Motor neuron (in vitro differentiated cells): ENCODE measurements at places on chromosomes 16 and 17. TPM values are rescaled to one million over a fixed set of nuclear protein-coding genes. Genes with fewer than 3 reads are reported as not detected.

DNA sequence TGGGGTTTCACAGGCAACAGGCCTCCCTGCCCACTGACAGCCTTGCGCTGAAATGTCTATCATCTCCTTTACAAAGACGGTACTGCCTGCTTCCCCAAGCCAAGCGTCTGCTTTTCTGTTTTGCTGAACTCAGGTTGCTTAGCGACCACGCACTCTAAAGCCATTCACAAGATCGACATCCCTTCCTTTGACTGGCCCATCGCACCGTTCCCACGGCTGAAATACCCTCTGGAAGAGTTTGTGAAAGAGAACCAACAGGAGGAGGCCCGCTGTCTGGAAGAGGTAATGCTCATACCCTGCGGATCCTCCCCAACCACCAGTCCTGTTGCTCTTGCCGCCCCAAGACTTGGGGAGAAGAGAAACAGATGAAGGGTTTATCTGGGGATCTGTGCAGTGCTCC is 28.7 kb downstream of the TMEM186 start:
- peak; percentile 91 for ATAC-seq

NTN1 gene
- 16.4 and 18.0 TPM in 2 replicates for total RNA-seq

DNA sequence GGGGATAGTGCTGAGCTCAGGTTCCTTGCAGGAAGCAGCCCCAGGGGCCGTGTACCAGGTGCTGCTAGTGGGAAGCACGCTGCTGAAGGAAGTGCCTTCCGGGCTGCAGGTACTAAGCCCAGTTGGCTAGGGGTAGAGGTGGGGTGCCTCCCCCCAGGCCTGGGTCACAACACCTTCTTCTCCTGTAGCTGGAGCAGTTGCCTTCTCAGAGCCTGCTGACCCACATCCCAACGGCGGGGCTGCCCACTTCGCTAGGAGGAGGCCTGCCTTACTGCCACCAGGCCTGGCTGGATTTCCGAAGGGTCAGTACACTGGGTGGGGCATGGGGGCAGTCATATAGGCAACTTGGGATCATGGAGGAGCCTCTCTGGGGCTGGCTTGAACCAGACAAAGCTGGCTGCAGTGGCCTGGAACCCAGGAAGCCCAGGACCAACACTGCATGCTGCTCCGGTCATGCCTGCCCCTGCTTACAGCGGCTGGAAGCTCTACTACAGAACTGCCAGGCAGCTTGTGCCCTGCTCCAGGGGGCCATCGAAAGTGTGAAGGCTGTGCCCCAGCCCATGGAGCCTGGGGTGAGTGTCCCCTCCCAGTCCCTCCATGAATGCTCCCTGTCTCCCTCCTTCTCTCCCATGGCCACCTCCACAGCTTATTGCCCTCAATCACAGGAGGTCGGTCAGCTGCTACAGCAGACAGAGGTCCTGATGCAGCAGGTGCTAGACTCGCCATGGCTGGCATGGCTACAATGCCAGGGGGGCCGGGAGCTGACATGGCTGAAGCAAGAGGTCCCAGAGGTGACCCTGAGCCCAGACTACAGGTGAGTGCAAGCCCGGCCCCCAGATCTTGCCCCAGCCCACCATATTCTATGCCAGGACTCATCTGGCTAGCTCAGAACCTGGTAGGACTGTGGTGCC is 2.5 kb downstream of the PLEKHG4 start:
- no peak for ATAC-seq

DNA sequence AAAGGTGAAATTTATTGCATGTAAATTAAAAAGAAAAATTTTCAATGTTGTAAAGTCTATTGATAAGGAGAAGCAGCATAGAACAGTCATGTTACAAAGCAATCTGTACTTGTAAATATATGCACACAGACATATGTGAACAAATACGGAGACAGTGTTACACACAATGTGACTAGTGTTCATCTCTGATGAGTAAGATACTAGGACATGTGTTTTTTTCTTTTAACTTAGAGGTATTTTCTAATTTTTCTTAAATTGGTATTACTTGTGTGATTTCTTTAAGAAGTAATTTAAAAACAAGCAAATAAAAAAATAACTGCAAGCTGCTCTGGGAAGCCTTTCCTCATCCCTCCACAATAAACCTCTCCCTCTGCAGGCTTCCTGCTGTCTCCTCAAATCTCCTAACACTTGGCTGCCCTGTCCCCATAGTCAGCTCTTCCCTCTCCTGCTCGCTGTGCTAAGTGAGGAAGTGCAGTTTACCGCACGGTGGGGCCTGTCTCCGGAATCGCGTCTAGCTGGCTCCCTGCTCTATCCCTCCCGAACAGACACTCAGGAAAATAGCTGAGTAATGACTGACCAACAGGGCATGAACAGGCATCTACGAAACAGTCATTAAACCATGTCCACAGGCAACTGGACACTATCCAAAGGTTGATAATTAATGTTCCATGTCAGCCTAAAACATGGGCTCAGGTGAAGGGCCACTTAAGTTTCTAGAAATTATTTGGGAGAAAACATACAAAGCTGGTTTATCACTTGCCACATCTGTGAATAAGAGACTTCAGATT is 35.9 kb downstream of the CMTM4 start:
- peak; percentile 95 for ATAC-seq

DNA sequence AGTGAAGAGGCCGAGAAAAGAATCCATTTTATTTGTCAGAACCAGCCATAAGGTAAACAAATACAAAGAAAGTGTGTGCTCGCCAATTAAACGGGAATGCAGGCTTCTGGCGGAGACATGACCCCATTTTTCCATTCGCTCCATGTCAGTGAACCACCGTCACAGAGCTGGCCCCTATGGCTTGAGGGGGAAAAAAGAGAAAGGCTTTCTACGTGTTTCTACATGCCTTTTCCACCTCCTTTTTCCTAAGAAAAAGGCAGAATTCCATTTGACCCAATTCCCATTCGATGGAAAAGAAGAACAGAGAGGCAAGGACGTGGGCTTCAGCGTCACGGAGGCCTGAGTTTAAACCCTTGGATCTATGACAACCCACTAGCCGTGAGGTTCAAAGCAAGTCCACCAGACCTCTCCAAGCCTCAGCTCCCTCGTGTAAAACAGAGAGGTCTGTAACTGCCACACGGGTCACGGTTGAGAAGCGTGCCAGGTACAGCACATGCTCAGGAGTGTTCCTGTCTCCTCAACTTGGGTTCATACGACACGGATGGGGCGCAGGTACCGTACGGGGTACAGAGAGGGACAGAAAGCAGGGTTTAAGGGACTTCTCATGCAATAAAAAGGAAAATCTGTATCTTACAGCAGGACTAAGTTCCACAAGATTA is 91.9 kb downstream of the NXN start:
- no peak for ATAC-seq

KRT33B gene
- total RNA-seq, result 0.21 TPM in 1 of 2 replicates, not detected in the other

DNA sequence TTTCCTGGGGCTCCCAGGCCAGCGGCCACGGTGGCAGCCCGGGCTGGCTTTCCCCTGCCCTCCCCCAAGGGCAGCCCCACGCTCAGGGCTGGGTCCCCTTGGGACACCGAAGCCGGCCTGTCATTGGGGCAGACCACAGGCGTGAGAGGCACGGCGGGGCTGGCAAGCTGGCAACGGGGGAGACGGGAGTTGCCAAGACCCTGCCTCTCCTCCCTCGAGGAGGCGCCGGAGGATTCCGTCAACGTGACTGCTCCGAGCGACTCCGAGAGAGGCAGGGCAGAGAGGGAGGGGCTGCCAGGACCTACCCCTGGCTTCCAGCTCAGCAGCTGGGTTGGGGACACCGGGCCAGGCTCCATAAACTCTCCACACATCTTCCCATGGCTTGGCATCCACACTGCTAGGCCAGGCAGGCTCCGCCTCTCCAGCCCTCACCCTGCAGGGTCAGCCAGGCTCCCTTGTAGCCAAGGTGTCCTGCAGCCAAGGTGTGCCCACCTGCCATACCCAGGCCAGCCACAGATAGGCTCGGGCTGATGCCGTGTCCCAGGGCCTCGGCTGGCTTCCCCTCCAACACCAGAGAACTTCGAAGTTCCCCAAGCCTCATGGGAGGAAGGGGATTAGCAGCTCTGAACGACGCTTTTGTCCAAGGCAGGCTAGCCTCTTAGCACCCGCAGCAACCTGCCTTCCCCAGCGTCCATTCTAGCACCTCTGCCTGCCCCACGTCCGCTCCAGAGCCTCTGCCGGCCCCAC is 25.5 kb downstream of the TIMM22 start:
- ATAC-seq, result no peak

GRCh38 chr16:78309763-78310162 is 210.3 kb downstream of the WWOX start:
- no peak for ATAC-seq

PNMT gene
- not detected in 2 replicates for total RNA-seq

DNA sequence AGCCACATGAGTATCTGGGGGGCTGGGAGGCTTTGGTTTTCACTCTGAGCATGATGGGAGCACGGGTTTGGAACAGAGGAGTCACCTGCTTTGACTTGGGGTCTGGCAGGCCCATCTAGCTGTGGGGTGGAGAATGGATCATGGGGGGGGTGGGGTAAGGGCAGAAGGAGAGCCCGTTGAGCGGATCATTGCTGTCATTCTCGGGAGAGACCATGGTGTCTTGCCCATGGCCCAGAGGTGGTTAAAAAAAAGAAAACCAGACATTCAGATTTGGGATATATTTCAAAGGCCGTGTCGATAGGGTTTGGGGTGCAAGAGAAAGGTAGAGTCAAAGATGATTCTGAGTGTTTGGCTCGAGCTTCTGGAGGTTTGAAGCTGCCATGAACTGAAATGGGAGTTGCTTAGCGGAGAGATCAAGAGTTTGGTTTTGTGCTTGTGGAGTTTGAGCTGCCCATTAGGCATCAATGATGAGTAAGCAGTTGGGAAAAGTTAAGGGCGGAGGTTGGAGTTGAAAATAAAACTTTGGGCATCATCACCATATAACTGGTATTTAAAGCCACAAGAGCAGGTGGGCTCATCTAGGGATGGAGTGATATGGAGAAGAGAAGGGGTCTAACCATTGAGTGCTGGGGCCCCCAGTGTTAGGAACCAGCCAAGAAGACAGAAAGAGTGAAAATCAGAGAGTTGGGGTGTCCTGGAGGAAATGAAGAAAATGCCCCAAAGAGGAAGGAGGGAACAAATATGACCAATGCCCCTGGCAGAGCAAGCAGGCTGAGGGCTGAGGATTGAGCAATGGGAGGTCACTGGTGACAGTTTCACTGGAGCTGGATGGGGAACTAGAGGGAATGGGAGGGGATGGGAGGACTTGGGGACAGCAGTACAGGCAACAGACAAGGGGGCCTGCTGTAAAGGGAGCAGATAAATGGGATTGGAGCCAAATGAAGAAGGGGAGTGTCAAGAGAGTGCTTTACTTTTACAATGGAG is 1.9 kb downstream of the NOD2 start:
- no peak for ATAC-seq

DNA sequence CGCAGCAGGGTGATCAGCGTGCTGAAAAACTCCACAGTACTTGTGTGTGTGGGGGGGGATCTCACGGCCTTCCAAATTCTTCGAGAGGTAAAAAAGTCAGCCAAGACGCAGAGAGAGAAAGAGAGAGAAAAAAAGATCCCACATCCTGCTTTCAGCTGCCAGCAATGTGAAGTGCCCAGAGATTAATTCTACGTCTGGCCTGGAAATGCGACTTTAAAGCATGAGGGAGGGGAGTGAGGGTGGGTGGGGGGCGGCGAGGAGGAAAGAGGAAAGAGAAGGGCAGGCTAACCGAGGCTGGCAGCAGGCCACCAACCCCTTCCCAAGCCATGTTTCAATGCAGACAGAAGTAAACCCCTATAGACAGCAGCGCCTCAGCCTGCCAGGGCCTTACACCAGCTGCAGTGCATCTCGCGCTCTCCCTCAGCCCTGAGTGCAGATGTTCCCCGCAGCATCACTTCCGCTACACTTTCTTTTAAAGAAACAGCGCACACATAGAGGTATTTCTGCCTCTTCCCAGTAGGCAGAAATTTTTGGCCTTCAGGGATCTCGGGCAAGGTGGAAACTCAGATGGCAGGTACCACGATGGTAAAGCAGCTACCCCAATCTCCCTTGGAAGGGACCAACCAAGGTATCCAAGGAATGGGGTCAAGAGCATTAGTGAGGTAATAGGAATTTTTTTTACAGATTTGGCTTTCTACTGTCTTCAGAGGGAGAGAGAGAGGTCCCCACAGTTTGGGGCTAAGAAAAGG is 87.8 kb downstream of the SMG6 start:
- peak; percentile 60 for ATAC-seq

STH gene
- not detected in 2 replicates for total RNA-seq

GRCh38 chr17:65930140-65930730 is 261.7 kb downstream of the CEP112 start:
- ATAC-seq, result no peak

GRCh38 chr16:78675951-78676792 is 576.7 kb downstream of the WWOX start:
- peak; percentile 58 for ATAC-seq

DNA sequence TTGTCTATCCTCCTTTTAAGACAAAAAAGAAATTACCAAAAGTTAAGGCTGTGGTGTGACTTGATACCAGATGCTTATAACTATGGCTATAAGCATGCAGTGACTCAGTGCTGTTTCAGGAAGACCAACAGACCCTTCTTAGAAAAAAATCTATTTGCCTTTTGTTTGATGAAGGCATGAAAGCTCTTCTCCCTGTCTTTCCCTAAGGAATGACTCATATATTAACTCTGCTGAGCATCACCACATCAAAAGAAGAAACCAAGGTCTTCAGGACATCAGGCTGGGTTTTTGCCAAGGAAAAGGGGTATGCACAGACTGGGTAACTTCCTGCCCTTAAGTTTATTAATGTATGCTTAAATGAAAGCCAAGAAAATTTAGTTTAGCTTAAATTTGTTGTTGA is 47.1 kb downstream of the VMP1 start:
- ATAC-seq, result peak; percentile 51

GAN gene
- 4.7 and 6.2 TPM in 2 replicates for total RNA-seq

DPH1 gene
- 107 and 113 TPM in 2 replicates for total RNA-seq

GRCh38 chr17:4317610-4318009 is 48.9 kb downstream of the UBE2G1 start:
- no peak for ATAC-seq

DNA sequence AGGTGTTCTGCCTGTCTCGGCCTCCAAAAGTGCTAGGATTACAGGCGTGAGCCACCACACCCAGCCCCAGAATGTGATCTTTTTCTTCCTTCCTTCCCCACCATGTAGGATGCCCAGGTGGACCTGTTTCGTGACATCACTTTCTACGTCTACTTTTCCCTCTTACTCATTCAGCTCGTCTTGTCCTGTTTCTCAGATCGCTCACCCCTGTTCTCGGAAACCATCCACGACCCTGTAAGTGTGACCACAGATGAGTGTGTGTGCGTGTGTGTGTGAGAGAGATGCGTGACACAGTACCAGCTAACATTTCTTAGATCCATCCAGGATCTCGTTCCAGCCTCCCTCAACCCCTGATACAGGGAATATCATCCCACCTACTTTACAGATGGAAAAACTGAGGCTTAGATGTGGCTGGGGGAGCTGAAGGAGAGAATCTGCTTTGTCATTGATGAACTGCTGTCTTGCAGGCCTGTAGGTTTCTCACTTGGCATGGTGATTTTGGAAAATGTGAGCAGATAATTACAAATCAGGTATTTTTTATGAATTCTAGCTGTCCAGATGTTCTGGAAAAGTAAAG is 67.1 kb downstream of the ABCC1 start:
- no peak for ATAC-seq

- no peak for ATAC-seq
These were observed 1.9 kb downstream of the PLEKHH3 start for GRCh38 chr17:42674755-42675347.

GRCh38 chr17:2655546-2655945 is 56.0 kb downstream of the CLUH start:
- ATAC-seq, result no peak

GRCh38 chr17:82177761-82178498 is 34.7 kb downstream of the CCDC57 start:
- ATAC-seq, result no peak

SENP3 gene
- total RNA-seq, result 37.1 and 41.9 TPM in 2 replicates

GRCh38 chr17:81331527-81332043 is 36.5 kb upstream of the SLC38A10 start:
- ATAC-seq, result no peak
